GM13977 (cell line): ENCODE measurements at places on chromosomes 13 and 19.

- no peak for DNase-seq
Measured at GRCh38 chr13:30730526-30730925, 4.8 kb upstream of the ALOX5AP start.

DNA sequence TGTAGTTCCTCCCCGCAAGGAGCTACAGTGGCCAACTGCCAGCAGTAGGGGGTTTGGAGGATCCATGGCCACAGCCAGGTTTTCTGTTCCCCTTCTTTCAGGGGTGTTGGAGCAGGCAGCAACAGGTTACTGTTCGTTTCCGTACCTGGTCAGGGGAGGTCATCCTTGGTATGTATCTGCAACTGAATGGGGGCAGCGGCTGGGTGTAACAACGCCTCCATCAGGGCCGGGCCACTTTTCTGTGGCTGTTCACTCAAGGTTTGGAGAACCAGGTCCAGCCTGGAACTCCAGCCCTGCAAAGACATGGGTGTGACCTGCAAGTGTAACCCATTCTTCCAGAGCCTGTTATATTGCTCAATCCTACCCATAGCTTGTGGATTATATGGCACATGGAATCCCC lies 732.3 kb upstream of the MIR17HG start:
- DNase-seq, result no peak

DNA sequence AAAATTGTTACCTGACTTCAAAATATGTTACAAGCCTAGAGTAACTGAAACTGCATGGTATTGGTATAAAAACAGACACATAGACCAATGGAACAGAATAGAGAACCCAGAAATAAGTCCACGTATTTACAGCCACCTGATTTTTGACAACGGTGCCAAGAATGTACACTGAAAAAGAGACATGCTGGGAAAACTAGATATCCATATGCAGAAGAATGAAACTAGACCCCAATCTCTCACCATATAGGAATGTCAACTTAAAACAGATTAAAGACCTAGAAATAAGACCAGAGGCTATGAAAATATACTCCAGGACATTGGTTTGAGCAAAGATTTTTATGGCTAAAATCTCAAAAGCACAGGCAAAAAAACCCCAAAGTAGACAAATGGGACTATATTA lies 76.5 kb downstream of the LATS2 start:
- DNase-seq, result no peak

DNA sequence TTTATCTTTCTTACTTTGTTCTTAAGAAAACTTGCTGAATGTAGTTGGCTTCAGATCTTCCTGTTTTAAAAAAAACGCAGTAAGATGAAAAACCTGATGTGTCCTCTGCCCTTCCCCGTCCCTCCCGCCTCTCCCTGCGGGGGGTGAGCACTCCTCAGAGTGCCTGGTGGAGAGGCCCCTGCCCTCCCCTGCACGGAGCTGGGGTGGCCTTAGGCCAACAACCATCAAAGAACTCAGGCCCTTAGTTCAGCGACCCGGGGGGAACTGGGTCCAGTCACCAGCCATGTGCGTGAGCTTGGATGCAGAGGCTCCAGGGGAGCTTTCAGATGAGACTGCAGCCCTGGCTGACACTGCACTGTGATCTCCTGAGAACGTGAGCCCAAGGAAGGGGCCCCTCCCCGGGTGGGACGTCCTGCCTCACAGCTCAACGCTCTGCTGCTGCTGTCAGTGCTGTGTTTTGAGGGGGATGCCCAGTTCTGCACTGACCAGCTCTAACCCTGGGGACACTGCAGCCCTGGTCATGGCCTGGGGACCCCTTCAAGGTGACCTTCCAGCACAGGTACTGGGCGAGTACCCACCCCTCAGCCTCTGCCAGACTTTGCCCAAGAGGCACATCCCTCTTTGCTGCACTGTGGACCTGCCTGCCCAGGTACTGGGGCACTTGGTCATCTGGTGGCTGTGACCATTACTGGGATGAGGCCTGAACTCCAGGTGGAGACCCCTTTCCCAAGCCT lies 42.7 kb downstream of the ANKRD10 start:
- no peak for DNase-seq

DNA sequence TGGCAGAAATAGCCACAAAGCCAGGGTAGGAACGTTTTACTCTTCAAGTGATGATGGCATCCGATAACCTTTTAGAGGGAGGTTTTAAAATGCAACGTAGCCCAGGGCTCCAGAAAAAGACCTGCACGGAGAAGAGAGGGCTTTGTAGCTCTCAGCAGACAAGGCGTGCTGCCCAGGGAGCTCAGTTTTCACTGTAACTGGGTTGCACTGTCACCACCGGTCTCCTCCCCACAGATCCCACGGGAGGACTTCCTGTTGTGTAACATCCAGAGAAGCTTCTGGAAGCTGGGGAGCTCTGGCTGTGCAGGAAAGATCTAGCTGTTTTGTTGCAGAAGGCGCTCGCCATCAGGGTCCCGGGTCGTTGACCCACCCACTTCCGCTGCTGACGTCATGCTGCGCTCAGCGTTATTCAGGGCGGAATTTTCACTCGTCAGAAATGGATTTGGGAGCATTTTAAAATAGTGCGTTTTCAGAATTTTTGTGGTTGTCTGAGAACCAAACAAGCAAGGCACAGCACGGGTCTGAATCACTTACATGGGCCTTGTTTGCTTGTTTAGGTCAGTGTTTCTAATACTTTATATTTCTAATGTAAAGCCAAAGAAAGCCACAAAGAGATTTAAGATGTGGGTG lies 50.8 kb downstream of the ATP11A start:
- DNase-seq, result no peak

DNA sequence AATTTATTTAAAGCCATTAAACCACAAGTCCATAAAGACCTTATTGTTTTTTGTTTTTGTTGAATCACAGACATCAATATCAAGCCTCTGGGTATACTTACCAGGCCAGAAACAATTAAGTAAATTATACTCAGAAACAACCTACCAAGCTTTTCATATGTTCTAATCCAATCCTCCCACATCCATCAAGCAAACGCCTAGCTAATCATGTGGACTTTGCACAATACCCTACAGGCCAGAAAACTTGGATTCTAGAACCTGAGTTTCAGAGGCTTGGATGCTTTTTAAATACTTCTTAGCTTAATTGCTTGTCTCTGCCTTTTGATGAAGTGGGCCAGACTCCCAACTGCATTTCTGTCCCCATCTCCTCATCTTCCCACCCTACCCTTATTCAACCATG lies 39.9 kb downstream of the TGDS start:
- no peak for DNase-seq

DNA sequence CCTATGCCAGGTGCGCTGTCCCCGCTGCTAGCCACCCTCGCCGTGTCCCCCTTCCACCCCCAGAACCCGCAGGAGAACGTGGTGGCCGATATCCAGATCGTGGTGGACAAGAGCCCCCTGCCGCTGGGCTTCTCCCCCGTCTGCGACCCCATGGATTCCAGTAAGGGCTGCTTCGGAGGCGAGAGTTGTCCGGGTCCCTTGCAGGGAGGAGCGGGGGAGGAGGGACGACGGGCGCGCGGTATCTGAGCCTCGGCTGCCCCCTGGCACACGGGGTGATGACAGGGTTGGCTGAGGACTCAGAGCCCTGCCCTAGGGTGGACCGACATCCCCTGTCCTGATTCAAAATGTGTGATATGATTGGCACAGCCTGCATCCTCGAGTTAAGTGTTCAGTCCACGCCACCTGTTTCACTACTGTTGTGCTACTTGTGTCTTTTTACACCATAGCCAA lies 653 bp downstream of the MVB12A start:
- DNase-seq, result peak; percentile 48

GRCh38 chr13:80441968-80442367 lies 101.0 kb upstream of the SPRY2 start:
- peak; percentile 17 for DNase-seq

DNA sequence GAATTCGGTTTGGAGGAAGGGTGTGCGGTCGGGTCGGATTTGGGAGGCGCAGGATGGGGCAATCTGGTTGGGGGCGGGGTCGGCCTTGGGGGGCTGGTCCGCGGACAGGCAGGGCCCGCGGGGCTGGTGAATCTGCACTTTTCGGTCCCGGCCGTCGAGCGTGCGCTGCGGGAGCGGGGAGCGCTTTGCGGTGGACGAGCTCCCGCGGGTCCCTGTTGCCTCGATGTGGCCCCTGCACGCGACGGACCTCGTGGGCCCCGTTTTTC lies 11.9 kb downstream of the PEAK3 start:
- DNase-seq, result no peak

- no peak for DNase-seq
Measured at GRCh38 chr13:109840201-109840892, 54.0 kb upstream of the IRS2 start.

- no peak for DNase-seq
Measured at GRCh38 chr13:71852736-71853135, 14.3 kb downstream of the DACH1 start.

DNA sequence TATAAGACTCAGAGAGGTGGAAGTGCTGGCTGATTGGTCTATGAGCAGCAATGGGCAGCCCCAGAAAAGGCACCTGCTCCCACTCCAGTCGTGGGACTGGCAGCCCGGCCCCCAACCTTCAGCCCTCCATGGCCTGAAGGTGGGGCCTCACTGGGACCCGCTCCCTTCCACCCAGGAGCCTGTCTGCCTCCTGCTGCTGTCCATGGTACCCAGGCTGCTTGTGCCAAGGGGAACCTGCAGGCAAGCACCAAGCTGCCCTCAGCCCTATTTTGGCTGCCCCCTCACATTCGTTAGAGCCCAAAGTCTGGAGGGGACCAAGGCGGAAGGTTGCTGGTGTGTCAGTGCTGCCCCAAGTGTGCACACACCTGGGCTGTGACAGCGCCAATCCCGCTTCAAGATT lies 2304.9 kb downstream of the PCDH9 start:
- DNase-seq, result no peak

DNA sequence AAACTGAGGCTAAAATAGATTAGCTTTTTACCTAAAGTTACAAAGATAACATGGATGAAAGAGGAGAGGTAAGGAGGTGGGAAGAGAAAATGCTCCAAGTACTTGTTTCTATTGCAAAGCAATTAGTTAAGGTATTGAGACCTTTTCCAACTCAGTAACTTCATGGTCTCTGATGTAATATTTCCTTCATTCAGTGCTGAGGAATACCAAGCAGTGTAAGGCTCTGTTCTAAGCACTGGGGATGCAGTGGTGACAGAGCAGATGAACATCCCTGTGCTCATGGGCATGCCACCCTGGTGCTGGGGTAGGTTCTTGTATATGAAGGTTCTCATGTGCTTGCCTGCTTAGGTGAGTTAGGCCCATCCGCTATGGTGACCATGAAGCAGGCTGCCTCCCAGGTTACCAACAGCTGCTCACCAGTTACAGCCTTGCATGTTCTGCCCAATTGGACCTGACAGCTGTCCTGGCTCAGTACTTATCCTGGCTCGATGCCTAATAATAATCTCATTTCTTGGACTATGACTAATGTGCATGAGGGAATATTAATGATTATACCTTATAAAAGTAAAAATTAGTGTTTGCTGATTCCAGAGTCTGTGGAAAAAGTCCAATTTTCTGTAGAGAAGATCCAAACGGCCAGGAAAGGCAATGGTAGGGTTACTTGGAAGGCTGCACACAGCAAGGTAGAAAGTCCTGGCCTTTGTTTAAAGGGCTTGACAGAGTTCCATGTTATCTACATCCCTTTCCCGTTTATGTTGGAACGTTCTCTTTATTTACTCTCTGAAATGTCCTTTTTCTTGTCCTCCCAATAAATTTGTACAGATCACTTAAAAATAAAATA lies 48.3 kb downstream of the LATS2 start:
- DNase-seq, result no peak

DNA sequence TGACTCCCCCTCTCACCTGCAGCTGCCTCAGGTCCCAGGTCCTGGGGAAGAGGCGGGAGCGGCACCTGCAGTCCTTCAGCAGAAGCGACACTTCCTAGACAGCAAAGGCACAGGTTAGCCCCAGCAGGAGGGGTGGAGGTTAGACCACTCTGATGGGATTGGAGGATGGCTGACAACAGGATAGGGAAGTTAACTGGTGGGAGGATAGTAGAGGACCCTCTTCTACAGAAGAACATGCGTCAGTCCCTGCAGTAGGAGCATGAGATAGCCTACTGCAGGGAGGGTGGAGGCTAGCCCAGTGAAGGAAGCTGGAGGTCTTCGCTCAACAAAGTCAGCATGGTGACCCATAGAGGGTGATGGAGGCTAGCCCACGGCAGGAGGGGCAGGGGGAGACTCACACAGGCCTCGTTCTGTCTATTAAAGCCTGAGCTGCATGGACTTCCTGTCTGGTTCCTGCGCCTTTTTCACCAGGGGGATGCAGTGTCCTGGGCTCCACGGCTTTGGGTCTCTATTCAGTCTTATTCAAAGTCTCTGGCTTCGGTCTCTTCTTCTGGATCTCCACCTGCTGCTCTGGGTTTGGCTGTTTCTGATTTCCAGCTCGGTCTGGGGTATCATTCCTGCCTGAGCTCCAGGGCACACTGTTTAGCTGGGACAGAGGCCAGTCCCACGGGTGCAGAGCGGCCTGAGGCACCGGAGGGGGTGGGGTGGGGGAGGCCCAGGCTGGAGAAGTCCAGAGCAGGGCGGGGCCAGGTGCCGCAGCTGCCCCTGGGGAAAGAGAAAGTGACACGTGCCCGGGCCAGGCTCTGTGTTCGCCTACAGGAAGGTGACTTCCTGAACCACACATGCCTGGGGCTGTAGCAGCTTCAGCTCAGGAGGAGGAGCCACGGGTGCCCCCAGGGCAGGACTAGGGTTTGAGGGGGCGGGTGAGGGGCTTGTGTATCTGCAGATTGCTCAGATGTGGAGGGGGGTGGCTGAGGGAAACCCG lies 7.3 kb downstream of the IFNL3 start:
- DNase-seq, result peak; percentile 68

GRCh38 chr19:10207026-10207425 lies 12.3 kb upstream of the DNMT1 start:
- DNase-seq, result peak; percentile 1

DNA sequence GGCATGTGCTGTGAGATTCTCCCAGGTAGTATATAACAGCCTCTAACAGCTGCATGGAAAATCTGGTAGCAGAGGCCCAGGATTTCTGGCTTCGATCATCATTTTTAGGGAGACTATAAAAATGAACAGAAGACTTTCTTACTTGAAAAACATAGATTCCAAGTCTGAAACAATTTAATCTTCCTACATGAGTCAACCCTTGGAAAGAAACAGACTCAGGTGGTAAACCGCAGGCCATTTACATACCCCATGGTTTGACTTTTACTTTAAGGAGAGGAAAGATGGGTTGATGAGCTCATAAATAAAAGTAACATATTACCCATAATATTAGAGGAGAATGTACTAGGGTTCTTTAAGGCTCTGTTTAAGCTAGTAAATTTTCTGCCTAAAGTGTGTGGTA lies 121.6 kb downstream of the CYSLTR2 start:
- DNase-seq, result no peak

- DNase-seq, result no peak
Measured at GRCh38 chr19:46049597-46049996, 8.8 kb upstream of the IGFL4 start.

- DNase-seq, result no peak
Measured at GRCh38 chr19:31104451-31104850, 244.8 kb downstream of the TSHZ3 start.

GRCh38 chr19:28468701-28469459 lies 744.1 kb downstream of the UQCRFS1 start:
- no peak for DNase-seq
